ENCODE measurements at places on chromosomes 3 and 15.

DNA sequence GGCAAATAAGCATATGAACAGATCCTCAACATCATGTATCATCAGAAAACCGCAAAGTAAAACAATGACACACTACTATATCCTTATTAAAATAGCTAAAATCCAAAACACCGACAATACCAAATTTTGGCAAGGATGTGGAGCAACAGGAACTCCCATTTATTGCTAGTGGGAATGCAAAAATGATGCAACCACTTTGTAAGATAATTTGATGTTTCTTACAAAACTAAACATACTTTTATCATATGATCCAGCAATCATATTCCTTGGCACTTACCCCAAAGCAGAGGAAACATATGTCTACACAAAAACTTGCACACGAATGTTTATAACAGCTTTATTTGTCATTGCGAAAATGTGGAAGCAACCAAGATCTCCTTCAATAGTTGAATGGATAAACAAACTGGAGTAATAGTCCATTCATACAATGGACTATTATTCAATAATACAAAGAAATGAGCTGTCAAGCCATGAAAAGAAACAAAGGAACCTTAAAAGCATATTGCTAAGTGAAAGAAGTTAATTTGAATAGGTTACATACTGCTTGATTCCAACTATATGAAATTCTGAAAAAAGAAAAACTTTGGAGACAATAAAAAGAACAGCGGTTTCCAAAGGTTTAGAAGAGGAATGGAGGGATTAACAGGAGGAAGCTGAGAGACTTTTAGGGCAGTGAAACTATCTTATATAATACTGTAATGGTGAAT lies 172.0 kb downstream of the VPS13C start:
- peak; percentile 23 for DNase-seq

- no peak for DNase-seq
Measured at GRCh38 chr3:52415800-52416199, 29.1 kb downstream of the SEMA3G start.

DNA sequence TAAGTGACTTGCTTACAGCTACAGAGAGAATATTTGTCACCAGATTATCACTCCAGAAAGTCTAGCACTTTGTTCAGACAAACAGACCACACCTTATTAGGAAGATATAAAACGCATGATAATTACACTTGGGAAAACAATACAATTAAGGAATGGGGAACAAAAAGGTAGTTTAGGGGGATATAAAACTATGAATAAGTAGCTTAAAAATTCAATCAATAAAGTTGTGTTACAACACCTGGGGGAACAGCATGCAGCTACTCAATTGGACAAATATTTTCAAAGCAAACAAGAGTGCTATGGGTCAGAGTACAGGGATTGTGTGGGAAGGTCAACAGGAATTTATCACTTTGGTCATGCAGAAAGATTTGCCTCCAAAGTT lies 15.1 kb downstream of the CLDN1 start:
- DNase-seq = no peak

DNA sequence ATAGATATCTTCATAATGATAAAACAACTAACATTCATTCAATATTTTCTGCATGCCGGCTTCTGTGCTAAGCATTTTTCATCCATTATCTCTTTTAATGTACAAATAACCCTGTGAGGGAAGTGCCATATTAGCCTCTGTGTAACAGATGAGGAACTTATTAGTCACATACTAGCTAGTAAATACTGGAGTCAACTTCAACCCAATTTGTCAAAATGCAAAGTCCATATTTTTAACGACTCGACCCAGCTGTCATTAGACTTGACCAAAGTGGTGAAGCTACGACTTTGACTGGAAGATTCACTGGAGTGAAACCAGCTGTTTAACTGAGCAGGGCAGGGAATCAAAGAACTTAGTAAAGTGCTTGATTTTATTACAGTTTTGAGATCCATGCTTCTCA lies 41.6 kb downstream of the PARP15 start:
- no peak for DNase-seq

DNA sequence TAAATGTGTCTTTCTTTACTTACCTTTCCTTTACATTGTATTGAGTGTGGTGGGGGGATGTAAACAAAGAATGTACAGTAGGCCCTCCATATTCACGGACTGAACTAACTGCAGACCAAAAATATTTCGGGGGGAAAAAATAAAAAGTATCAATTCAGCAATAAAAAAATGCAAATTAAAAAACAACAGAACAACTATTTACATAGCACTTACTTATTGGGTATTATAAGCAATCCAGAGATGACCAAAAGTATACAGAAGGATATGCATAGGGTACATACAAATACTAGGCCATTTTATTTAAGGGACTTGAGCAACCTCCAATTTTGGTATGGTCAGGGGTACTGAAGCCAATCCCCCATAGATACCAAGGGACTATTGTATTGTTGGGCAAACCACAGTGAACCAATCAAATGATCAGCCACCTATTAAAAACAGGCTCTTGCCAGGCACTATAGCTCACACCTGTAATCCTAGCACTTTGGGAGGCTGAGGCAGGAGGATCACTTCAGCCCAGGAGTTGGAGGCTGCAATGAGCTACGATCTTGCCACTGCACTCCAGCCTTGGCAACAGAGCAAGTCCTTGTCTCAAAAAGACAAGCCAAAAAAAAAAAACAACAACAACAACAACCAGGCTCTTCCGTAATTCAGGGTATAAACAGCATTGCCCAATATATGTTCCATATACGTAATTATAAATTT lies 1.8 kb downstream of the VPS13C start:
- no peak for DNase-seq

DNA sequence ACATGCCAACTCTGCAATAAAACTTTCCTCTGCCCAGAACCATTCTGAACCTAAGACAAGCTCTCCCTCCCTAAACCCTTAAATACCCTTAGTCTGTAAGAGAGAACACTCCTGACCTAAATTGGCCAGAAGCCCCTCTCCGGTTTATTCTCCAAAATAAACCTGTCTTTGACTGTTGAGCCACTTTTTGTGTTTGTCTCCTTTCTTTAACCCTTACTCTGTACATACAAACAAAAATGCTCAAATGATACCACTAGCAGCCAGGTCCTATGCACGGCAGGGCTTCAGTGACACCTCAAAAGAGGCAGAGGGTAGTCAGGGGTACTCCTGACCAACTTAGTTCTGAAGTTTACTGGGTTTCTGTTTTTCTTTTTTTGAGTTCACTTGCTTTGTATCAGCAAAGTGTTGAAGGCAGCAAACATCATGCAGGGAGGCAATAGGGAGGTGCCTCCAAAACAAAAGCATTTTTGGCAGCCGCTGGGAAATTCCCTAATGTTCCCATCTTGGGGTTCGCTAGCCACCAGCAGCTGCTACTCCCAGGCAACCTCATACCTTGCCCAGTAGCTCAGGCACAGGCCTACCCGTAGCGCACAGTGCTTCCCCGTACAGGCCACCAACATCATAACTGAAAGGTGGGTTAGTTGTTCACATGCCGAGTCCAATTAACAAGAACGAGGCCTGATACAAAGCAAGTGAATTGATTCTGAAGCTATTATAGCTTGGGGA lies 62.9 kb upstream of the GCNT3 start:
- no peak for DNase-seq

DNA sequence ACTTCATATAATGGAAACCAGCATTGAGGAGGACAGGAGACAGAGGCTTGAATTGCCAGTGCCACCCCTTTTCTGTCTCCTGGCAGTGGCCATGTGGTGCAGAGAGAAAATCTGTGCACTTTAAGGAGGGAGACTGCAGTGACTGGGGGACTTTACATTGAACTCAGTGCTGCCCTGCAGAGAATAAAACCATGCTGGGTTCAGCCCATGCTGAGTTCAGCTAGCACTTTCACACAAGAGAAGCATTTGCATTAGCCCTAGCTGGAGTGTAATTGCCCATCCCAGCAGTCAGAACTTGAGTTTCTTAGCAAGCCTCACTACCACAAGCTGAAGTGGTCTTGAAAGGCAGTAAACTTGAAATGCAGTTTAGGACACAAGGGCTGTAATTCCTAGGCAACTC lies 677.5 kb downstream of the ZPLD1 start:
- DNase-seq = no peak

- DNase-seq = no peak
Measured at GRCh38 chr3:140541975-140542653, 135.8 kb upstream of the TRIM42 start.

- DNase-seq = no peak
Measured at GRCh38 chr3:57675530-57675929, 17.3 kb downstream of the DENND6A start.

DNA sequence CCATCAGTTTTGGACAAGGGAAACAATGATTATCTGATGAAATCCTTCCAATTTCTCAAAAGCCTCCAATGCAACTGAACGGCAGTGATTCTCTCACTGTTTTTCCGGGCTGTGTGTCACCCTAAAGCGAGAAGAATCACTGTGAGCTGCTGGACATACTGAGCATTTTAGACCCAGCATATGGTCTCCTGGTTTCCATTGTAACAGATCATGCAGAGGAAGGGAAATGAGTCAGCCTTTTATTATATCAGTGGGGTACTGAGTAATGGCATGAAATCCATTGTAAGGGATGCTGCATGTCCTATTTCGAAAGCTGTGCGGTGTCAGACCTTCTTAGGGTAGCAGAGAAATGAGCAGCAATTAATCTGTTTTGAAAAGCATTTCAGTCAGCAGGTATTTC lies 287.1 kb downstream of the IL5RA start:
- no peak for DNase-seq

- peak; percentile 31 for DNase-seq
Measured at GRCh38 chr3:163368168-163368567, 1710.1 kb downstream of the SI start.

GRCh38 chr3:151197981-151198767 lies 4.8 kb downstream of the GPR171 start:
- DNase-seq = no peak

GRCh38 chr3:45826908-45827307 lies 15.0 kb downstream of the LZTFL1 start:
- no peak for DNase-seq

DNA sequence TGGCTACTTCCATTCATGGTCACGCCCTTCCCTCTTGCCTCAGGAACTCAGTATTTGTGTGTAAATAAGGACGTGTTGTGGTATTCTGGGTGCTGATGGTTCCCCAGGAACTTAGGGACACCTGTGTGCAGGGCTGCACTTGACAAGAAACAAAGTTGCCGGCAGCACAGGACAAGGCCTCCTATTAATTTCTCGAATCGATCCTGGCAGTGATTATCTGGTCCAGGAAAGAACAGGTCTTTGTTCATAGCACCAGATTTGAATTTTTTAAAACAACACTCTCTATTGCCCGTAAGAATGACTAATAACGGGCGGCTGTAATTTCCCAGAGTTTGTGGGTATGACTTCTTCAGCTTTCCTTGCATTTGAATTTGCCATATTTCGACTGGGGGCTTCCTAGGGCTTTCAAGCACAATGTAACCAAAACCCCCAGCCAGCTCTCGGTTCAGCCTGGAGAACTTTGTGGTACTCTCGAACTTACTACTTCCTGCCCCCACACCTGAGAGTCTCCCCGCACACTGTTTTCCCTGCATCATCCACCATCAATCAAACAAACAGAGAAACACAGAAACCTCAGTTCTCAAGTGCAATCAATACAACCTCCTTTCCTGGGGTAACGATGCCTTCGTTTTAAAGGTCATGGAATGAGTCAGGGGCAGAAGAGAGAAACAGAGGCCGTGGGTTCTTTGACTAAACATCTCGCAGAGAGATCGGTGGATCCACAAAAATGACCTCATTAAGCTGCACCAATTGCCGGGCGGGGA lies 241.7 kb upstream of the ICE2 start:
- DNase-seq = no peak

GRCh38 chr3:132378048-132378762 lies 39.1 kb upstream of the DNAJC13 start:
- no peak for DNase-seq

DNA sequence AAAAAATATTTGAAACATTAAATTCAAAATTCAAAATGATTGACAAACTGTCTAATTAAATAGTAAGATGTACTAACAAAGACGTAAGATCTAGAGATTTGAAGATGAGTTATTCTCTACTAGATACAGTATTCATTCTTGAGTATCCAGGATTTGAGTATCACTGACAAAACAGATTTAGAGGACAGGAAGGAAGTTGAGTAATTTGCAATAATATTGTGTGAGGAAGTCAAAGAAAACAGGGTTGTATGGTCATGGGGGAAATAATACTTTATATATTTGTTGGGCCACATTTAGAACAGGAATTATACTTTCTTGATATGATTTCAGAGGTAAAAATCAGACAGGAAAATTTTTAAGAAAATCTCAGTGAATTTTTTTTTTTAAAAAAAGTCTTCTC lies 393.1 kb upstream of the CDIN1 start:
- no peak for DNase-seq
